NCI-H187 (cell line): ENCODE measurements at places on chromosomes 7 and 10.
A peak's percentile ranks its signal among the peaks of the same experiment; 100 is the strongest.

GRCh38 chr7:28329661-28330363, 82.5 kb upstream of the CREB5 start:
- DNase-seq, result no peak

- no peak for DNase-seq
Measured at GRCh38 chr7:83798489-83798888, 149.6 kb upstream of the SEMA3E start.

GRCh38 chr7:93238748-93239147, 6.6 kb downstream of the VPS50 start:
- no peak for DNase-seq

- no peak for DNase-seq
Measured at GRCh38 chr7:150755473-150756099, 18.4 kb downstream of the GIMAP5 start.

DNA sequence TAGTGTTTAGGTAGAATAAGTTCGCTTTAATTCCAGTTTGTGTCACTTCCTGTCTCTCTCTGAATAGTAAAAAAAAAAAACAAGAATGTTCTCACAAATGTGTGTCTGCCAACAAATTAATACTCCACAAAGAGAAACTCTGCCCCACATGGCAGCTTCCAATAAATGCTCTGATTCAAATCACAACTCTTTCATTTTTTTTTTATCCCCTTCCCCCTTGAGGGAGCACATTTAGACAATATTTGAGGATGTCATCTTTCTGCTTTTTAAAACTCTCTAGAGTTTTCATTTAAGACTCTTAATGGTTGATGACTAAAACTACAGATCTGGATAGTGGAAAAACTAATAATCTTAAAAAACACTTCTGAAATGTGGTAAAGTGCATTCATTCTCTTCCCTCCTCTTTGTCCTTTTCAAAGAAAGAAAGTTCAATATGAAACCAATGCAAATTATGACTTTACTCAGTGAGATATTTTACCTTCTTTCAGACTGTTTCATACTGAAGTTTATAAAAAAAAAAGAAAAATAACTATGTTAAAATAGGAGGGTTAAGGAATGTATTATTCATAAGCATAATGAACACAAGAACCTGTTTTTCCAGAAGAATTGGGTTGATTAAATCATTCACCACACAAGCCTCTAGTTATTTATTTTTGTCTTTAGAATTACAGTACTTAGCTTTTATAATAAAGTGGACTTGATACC, 42.3 kb downstream of the ARID5B start:
- DNase-seq, result no peak

GRCh38 chr10:16491933-16492332, 29.7 kb downstream of the C1QL3 start:
- no peak for DNase-seq

GRCh38 chr7:24931844-24932243, 48.1 kb downstream of the OSBPL3 start:
- DNase-seq, result no peak

GRCh38 chr7:102009628-102010027, 192.2 kb downstream of the CUX1 start:
- no peak for DNase-seq

GRCh38 chr10:118488710-118489497, 106.5 kb downstream of the PRLHR start:
- DNase-seq, result no peak

GRCh38 chr7:45691155-45691656, 117.0 kb downstream of the ADCY1 start:
- DNase-seq, result no peak

DNA sequence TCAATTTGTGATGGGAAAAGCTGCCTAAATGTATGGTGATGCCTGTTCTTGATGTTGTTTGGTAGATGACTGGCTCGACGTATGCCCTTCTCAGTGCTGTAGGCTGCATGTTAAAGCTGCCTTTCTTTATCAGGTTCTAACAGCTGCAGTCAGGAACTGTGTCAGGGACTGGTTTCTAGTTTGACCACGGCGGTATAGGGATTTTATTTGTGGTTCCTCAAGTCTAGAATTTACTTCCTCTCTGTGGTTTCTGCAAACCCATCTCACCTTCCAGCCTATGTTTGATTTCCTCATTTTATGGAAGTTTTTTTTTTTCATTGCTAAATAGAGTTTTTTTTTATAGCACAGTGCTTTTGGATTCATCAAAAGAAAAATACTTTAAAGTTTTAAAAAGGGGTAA, 26.5 kb downstream of the LMTK2 start:
- DNase-seq, result no peak

DNA sequence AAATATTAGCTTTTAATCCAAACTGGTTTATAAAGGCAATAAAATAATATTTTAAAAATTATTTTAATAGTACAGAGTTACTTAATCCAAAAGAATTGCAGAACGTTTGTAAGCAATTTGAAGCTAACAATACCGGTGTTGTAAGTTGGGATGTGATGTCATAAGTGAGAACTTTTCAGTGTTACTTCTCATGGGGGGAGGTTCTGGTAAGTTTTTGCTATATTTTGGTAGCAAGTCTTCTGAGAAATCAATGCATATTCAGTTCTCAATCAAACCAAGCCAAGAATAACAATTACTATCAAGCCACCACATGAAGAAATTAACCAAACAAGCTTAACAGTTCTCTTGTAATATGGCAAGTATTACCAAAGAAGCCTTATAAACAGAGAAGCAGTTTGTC, 147.1 kb upstream of the ASAH2 start:
- no peak for DNase-seq

DNA sequence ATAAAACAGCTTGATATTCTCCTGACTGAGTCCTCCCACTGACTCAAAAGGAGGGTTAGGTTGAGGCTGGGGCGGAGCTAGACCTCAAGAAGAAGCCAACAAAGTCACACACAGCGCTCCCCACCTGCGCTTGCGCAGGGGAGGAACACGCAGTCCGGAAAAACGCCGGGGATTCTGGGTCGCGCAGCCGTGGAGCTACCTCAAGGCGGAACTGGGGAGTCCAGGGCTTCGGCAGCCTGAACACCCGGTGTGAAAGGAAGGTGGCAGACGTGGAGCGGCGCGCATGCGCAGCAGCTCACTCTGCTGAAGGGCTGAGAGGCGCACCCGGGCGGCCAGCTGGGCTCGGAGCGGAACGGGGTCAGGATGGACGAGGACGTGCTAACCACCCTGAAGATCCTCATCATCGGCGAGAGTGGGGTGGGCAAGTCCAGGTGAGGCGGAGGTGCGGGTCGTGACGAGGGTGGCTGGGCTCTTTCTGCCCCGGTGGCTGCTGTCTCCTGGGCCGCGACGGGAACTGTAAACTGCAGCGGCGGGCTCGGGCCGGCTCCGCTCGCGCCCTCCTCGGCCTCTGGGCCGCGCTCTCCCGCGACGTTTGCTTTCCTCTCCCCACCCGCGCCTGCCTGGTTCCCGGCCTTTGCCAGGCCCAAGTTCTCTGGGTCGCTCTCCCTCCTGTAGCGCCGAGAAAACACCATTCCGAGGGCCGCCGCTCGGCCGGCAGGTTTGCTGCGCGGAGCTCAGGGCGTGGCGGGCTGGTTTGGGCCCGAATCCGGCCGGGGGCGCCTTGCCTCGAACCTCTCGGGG, at the start of gene RAB18:
TSS of gene RAB18 (plus strand) at position 298 of the 801 bp plus-strand sequence. CDS start at position 364, 66 bp downstream.
- DNase-seq, result peak; percentile 62

DNA sequence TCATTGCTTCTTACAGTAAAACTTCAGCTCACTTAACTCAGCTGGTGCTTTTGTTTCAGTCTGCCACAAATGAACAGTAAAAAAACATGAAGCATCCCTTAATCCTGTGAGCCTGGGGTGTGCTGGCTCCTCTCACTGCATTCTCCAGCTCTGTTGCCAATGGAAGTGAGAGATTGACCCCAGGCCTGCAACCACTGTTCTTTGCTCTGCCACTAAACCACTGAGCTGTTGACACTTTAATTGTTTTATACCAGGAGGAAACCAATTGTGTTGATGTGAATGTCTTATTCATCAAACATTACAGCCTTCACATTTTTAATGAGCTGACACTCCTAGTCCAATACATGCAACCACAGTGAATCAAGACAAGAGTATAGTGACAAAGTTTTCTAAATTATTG, 69.4 kb upstream of the FZD1 start:
- no peak for DNase-seq

GRCh38 chr7:98753176-98753575, 116.6 kb downstream of the TMEM130 start:
- no peak for DNase-seq

DNA sequence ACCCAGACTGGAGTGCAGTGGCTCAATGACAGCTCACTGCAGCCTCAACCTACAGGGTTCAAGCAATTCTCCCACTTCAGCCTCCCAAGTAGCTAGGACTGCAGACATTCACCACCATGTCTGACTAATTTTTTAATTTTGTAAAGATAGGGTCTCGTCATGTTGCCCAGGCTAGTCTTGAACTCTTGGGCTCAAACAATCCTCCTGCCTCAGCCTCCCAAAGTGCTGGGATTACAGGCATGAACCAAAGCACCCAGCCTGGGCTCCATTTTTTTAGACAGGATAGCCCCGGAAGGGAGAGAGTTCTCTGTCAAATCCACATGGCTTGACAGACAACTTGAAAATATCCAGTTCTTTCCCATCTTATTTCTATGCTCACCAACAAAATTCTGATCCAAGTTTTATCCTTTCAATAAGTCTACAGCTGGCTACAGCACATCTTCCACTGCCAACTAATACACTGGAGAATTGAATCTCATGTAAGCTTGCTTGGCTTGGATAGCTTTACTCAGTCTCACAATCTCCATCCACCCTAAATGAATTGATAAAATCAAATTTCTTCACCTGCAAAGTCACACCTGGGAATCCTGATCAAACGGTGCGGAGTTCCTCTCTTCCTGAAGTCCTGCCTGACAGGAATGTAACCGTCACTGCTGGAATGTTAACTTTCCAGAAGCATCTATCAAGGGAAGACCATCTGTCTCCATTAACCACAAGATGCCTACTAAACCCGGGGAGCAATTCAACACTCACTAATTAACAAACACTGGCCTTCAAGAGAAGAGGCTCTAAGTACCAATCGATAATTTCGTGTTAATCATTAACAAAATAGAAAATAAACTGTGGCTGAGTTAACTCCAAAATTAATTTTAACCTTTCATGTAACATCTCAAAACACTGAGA, 239.7 kb upstream of the MKLN1 start:
- DNase-seq, result no peak
